ENCODE measurements at places on chromosomes 3 and 15. TPM values are rescaled to one million over a fixed set of nuclear protein-coding genes. Genes with fewer than 3 reads are reported as not detected.

- no peaks in the 10 kb centered on the region for H3K27me3 ChIP-seq
- DNase-seq, result no peak
- H3K36me3 ChIP-seq, result no peaks in the 10 kb centered on the region
- H3K4me1 ChIP-seq, result peaks cover 39% of the 10 kb centered on the region
- H3K4me3 ChIP-seq, result peak overlapping the region; percentile 53
Observed at GRCh38 chr3:169965562-169966427, 812 bp upstream of the SEC62 start.

DNA sequence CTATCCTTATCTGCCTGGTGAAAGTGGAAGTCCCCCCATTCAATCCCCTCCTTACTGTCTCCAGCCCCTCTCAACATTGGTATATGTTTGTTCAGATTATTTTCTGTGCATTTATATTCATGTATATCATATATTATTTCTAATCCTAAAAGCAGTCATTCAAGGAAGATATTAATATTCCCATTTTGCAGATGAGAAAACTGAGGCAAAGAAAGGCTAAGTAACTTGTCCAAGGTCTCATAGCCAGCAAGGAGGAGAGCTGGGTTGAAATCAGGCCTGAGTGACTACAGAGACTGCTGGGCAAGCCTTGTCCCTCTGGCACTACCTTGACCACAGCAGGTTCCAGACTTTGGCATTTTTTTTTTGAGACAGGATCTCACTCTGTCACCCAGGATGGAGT lies 29.0 kb downstream of the FOXL2NB start:
- H3K4me1 ChIP-seq, result no peaks in the 10 kb centered on the region
- H3K27ac ChIP-seq, result no peak overlapping the region
- no peak for DNase-seq
- H3K27me3 ChIP-seq, result no peaks in the 10 kb centered on the region
- H3K4me3 ChIP-seq, result no peak overlapping the region
- no peaks in the 10 kb centered on the region for H3K36me3 ChIP-seq

DNA sequence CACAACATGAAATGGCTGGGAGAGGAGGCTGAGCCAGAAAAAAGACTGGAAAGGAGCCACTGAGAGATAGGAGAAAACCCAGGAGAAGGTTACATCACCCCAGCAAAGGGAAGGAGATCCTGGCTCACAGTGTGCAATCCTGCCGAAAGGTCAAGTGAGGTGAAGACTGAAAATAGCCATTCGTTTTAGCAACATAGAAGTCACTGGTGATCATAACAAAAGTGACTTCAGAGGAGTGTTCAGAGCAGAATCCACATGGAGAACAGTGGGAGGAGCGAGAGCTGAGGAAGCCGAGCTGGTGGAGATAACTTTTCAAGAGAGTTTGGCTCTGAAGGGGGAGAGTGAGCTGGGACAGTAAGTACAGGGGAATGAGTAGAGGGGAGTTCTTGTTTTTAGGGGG lies 5.4 kb upstream of the HEG1 start:
- H3K4me1 ChIP-seq, result peaks cover 48% of the 10 kb centered on the region
- no peaks in the 10 kb centered on the region for H3K36me3 ChIP-seq
- H3K27me3 ChIP-seq, result no peaks in the 10 kb centered on the region
- peak overlapping the region; percentile 58 for H3K27ac ChIP-seq
- DNase-seq, result peak; percentile 39
- no peak overlapping the region for H3K4me3 ChIP-seq

- peaks cover 5% of the 10 kb centered on the region for H3K4me1 ChIP-seq
- no peak overlapping the region for H3K27ac ChIP-seq
- no peak for DNase-seq
- no peaks in the 10 kb centered on the region for H3K27me3 ChIP-seq
- H3K4me3 ChIP-seq, result no peak overlapping the region
- peaks cover 1% of the 10 kb centered on the region for H3K36me3 ChIP-seq
Observed at GRCh38 chr15:63284335-63284734, 6.9 kb downstream of the APH1B start.

- H3K36me3 ChIP-seq, result peaks cover 4% of the 10 kb centered on the region
- no peak for DNase-seq
- H3K27ac ChIP-seq, result no peak overlapping the region
- no peaks in the 10 kb centered on the region for H3K27me3 ChIP-seq
- no peak overlapping the region for H3K4me3 ChIP-seq
Observed at GRCh38 chr3:56595975-56596840, 39.2 kb downstream of the CCDC66 start.

GRCh38 chr15:41499109-41499851 lies 5.6 kb downstream of the ITPKA start:
- DNase-seq, result no peak
- no peaks in the 10 kb centered on the region for H3K36me3 ChIP-seq
- peaks cover 25% of the 10 kb centered on the region for H3K4me1 ChIP-seq

DNA sequence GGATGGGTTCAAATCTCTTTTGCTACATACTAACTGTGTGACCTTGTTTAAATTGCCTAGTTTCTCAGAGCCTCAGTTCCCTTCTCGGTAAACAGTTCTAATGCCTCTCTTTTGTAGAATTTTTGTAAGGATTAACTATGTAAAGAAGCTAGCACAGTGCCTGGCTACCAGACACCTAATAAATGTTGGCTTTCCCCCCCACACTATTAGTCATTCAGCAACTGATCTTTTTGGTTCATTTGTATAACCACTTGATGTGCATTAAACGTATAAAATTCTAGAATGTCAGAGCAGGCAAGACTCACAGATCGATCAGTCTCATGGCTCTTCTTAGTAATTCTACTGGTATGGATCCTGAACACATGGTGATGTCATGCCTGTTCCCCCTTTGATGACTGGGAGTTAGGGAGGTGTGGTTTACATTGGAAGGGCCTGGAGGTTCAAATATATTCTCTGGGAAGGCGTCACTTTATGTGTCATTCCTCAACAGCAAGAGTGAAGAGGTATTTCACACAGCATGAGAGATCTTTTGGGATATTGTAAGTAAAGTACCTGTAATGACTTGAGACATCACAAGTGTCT lies 6.5 kb downstream of the TAGLN3 start:
- no peak overlapping the region for H3K27ac ChIP-seq
- H3K4me1 ChIP-seq, result no peaks in the 10 kb centered on the region
- no peak for DNase-seq
- H3K36me3 ChIP-seq, result no peaks in the 10 kb centered on the region
- no peak overlapping the region for H3K4me3 ChIP-seq
- H3K27me3 ChIP-seq, result no peaks in the 10 kb centered on the region

GRCh38 chr3:180911876-180912303 lies 580 bp upstream of the FXR1 start:
- peak overlapping the region; percentile 67 for H3K4me3 ChIP-seq
- DNase-seq, result no peak
- H3K36me3 ChIP-seq, result no peaks in the 10 kb centered on the region
- H3K27me3 ChIP-seq, result no peaks in the 10 kb centered on the region
- peaks cover 29% of the 10 kb centered on the region for H3K4me1 ChIP-seq
- peak overlapping the region; percentile 86 for H3K27ac ChIP-seq

DNA sequence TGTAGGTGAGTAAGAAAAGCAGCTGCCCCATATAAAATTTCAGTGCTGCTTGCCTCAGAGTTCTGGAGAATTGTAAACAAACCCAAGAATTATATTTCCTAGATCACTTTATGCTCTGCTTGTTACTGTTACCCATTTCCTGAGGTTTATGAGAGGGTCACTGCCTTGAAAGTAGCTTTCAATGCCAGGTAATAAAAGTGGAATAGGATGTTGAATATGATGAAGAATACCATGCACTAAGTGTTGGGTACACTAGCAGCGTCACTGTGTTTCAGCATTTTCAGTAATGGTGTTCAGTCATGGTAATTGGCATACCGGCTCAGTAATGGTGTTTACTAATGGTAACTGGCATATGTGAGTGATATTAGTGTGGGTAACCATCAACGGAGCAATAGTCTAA lies 449.8 kb upstream of the TPRG1 start:
- no peak for DNase-seq
- no peaks in the 10 kb centered on the region for H3K27me3 ChIP-seq
- H3K4me1 ChIP-seq, result peaks cover 4% of the 10 kb centered on the region
- H3K36me3 ChIP-seq, result no peaks in the 10 kb centered on the region
- no peak overlapping the region for H3K4me3 ChIP-seq
- H3K27ac ChIP-seq, result no peak overlapping the region

- H3K27ac ChIP-seq, result no peak overlapping the region
- no peaks in the 10 kb centered on the region for H3K36me3 ChIP-seq
- H3K27me3 ChIP-seq, result no peaks in the 10 kb centered on the region
- no peaks in the 10 kb centered on the region for H3K4me1 ChIP-seq
- no peak for DNase-seq
- H3K4me3 ChIP-seq, result no peak overlapping the region
Observed at GRCh38 chr3:63617391-63617790, 35.1 kb upstream of the SNTN start.

DNA sequence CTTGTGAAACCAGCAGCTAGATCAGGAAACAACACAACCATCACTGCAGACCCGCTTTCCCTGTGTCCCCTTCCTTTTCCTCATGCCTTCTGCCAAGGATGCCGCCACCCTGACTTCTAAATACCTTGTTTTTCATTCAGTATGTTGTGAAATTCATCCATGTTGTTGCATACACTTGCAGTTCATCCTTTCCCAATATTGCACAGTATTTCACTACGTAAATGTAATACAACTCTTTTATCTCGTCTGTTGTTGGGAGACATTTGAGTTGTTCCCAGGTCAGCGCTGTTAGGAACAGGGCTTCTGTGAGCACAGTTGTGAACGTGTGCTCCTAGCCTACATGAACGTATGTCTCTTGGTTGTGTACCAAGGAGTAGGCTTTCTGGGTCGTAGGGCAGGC lies 24.2 kb downstream of the TLNRD1 start:
- peaks cover 6% of the 10 kb centered on the region for H3K4me1 ChIP-seq
- DNase-seq, result no peak
- H3K36me3 ChIP-seq, result no peaks in the 10 kb centered on the region
- H3K4me3 ChIP-seq, result no peak overlapping the region

Gene ABI3BP
- 9.3 TPM for total RNA-seq

Gene RTF1
- total RNA-seq, result 10.9 TPM
